Uterus (tissue), 4 donors: ENCODE measurements at places on chromosomes 1 and 21. TPM values are rescaled to one million over a fixed set of nuclear protein-coding genes. Genes with fewer than 3 reads are reported as not detected.

The GGPS1 gene
- 40.2 TPM for total RNA-seq

GRCh38 chr1:198167436-198167934, 10.7 kb downstream of the NEK7 start:
- no peak for DNase-seq

The RYR2 gene
- 2.8 TPM for total RNA-seq

- peak; percentile 79 for DNase-seq
Observed at GRCh38 chr1:201792534-201793305, 36.2 kb upstream of the IPO9 start.

GRCh38 chr1:115719285-115719684, 49.2 kb downstream of the CASQ2 start:
- DNase-seq, result no peak

The ETV3L gene
- total RNA-seq, result not detected

- no peak for DNase-seq
Observed at GRCh38 chr1:57874418-57874877, 450.6 kb upstream of the DAB1 start.

The CFAP107 gene
- total RNA-seq, result not detected
